ENCODE measurements at places on chromosomes 6 and 20. TPM values are rescaled to one million over a fixed set of nuclear protein-coding genes. Genes with fewer than 3 reads are reported as not detected.

GRCh38 chr20:44784688-44785087 is 25.7 kb downstream of the RIMS4 start:
- H3K4me1 ChIP-seq = peaks cover 19% of the 10 kb centered on the region
- H3K4me3 ChIP-seq = no peak overlapping the region
- no peak for DNase-seq
- no peaks in the 10 kb centered on the region for H3K36me3 ChIP-seq
- H3K27ac ChIP-seq = 0 out of 2 replicates have a peak overlapping the region, but pooled peaks have one; percentile 4

DNA sequence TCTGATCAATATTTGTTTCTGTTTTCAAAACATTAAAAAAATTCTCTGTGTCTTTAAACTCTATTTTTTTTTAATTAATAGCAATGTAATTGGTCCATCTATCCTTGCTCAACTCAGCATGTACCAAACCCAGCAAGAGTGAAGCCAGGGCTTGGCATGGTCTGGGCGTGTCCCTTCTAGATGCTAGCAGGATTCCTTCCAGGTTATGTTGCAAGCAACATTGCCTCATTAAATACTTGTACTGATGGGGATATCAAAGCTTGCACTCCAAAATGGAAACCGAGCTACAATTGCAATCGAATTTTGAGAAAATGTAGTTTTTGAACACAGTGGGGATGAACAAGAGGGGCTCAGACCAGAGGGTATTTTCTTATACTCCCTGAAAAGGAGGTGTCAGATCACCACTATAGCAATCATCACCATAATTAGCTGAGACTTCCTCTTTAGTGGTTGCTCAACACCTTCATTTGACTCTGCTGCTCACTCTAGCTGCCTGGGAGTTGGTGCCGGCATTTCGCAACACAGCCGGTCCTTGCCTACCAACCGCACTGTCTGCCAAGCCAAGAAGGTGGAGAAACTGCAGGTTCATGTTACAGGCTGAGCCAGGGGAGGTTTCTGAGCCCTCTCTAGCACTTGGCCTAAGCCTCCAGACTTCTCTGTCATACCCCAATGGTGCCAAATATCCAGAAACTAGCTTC is 67.8 kb upstream of the RALGAPA2 start:
- no peak overlapping the region for H3K4me3 ChIP-seq
- no peaks in the 10 kb centered on the region for H3K27me3 ChIP-seq
- DNase-seq = no peak
- H3K36me3 ChIP-seq = no peaks in the 10 kb centered on the region
- H3K4me1 ChIP-seq = no peaks in the 10 kb centered on the region

DNA sequence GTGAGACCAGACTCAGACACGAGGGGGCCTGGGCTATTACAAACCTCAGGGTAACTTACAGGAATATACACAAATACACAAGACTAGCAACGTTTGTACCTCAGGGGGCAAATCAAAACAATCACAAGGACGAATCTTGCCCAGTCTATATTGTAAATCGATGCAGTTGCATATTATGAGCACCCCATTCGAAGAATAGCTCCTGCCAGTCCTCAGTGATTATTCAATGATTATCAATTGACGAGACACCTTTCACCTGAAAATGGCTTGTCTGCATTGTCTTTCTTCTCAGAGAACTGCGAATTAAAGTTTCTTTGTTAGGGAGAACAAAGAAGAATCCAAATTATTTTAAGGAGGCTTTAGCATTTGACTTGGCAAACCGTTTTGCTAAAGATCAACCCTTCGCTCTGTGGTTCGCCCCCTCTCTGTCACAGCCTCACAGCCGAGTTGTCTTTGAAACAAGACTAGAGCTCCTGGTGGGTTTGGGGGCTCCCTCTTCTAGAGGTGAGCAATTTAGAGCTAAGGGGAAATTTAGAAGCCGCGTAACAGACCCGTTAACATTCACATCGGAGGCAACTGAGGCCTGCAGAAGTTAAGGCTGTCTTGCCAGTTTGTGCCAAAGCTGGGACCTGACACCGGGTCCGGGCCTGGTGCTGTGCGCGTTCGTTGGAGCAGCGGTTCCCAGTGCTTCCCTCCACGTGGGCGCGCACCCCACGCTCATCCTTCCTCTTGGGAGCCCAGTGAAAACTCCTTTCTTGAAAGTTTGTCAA is 24.9 kb upstream of the MAP3K7 start:
- peaks cover 11% of the 10 kb centered on the region for H3K4me1 ChIP-seq
- H3K27me3 ChIP-seq = peaks cover 6% of the 10 kb centered on the region
- no peaks in the 10 kb centered on the region for H3K36me3 ChIP-seq
- DNase-seq = peak; percentile 49

Gene TMEM170B
- 0.63 TPM for polyA plus RNA-seq

GRCh38 chr6:158861686-158862381 is 42.7 kb upstream of the EZR start:
- no peaks in the 10 kb centered on the region for H3K27me3 ChIP-seq
- no peak overlapping the region for H3K4me3 ChIP-seq
- H3K4me1 ChIP-seq = no peaks in the 10 kb centered on the region
- no peak overlapping the region for H3K27ac ChIP-seq
- no peak for DNase-seq
- H3K36me3 ChIP-seq = no peaks in the 10 kb centered on the region

DNA sequence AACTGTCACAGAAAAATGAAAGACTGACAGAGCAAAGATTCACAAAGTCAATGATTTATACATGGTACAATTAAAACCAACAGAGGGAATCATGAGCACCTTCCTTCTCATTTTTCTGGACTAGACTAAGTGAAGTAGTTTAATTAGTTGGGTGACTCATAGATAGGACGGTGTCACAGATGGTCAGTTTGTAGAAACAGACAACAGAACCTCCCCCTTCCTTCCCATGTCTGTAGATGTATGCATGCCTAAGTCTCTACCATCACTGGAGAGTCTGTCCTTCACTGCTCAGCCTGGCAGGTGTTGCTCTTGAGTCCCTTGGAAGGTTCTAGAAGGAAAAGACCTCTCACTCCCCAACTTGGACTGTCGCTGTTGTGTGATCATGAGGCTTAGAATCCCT is 75.4 kb upstream of the EEF1E1 start:
- H3K36me3 ChIP-seq = no peaks in the 10 kb centered on the region
- no peaks in the 10 kb centered on the region for H3K27me3 ChIP-seq
- H3K27ac ChIP-seq = no peak overlapping the region
- no peak for DNase-seq
- H3K4me1 ChIP-seq = peaks cover 8% of the 10 kb centered on the region
- no peak overlapping the region for H3K4me3 ChIP-seq
